Activated T-helper 17 cell treated with anti-CD3 and anti-CD28 coated beads, Interleukin-2, amount 50 U/mL, for 72 hours (primary cell): ENCODE measurements at places on chromosomes 4 and X.
A peak's percentile ranks its signal among the peaks of the same experiment; 100 is the strongest.

GRCh38 chr4:40238008-40238699 lies 41.3 kb downstream of the RHOH start:
- peak; percentile 27 for ATAC-seq
- peak overlapping the region; percentile 83 for H3K27ac ChIP-seq
- H3K4me3 ChIP-seq: peak overlapping the region; percentile 80
- peaks cover 37% of the 10 kb centered on the region for H3K4me1 ChIP-seq
- H3K27me3 ChIP-seq: no peaks in the 10 kb centered on the region

- H3K36me3 ChIP-seq: no peaks in the 10 kb centered on the region
- no peaks in the 10 kb centered on the region for H3K27me3 ChIP-seq
- no peak for ATAC-seq
Observed at GRCh38 chr4:136810626-136811025, 721.7 kb downstream of the PCDH18 start.

- ATAC-seq: no peak
- peaks cover 6% of the 10 kb centered on the region for H3K27me3 ChIP-seq
- no peaks in the 10 kb centered on the region for H3K36me3 ChIP-seq
- no peak overlapping the region for H3K4me3 ChIP-seq
Observed at GRCh38 chr4:52372269-52372668, 286.8 kb downstream of the USP46 start.

DNA sequence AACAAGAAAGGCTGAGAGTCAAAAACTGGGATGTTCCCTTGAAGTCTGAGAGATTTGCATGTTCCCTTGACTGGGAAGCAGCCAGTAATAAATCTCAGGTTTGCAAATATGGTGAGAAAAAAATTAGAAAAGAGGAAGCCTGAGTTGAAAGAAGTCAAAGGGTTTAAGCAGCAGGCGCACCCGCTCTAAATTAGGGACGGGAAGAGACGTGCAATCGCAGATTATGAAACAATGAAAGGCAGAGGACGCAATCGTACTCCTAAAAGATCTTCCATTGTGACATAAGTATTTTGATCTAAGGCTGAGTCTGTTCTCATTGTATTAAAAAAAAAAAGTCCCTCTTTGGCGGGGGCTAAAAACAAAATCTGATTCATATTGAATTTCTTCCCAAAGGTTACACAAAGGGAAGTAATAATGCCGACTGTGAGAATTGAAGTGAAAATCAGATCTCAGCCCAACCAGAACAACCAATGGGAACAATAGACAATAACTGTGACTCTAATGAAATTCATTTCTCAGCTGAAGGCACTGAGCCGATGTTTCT lies 28.2 kb downstream of the SAT1 start:
- H3K27ac ChIP-seq: no peak overlapping the region
- H3K4me1 ChIP-seq: no peaks in the 10 kb centered on the region
- ATAC-seq: no peak
- H3K4me3 ChIP-seq: no peak overlapping the region
- no peaks in the 10 kb centered on the region for H3K27me3 ChIP-seq
- H3K36me3 ChIP-seq: no peaks in the 10 kb centered on the region

DNA sequence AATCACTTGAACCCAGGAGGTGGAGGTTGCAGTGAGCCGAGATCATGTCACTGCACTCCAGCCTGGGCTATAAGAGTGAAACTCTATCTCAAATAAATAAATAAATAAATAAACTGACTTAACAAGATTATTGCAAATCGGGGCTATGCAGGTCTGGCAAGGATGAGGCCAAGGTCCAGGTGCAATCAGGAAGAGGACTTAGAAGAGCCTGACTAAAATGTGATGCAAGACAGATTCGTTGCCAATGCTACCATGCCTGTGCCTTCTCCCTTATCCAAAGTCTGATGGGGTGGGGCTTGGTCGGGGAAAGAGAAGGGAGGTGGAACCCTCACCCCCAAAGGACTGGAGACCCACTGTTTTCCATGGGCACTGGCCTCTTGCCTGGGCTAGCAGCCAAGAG lies 14.7 kb downstream of the ZCCHC13 start:
- no peaks in the 10 kb centered on the region for H3K4me1 ChIP-seq
- no peaks in the 10 kb centered on the region for H3K27me3 ChIP-seq
- no peak overlapping the region for H3K4me3 ChIP-seq
- no peak overlapping the region for H3K27ac ChIP-seq

DNA sequence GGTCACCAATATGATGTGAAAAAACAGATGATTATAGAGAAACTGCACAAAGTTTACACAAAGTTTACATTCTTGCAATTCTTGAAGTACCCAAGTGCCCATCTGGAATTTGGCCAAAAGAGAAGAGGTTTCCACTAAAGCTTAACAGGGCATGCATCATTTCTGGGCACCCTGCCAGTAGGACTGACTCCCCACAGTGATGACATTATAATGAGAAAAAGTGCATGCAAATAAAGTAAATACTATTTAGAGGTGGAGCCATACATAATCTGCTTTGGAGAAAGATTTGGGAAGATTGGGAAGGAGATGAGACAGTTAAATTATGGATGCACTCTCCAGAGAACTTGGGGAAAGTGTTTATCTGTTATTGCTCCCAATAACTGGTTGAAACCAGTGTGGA lies 93.7 kb upstream of the TRPC3 start:
- H3K4me3 ChIP-seq: no peak overlapping the region
- ATAC-seq: no peak
- no peaks in the 10 kb centered on the region for H3K4me1 ChIP-seq
- no peaks in the 10 kb centered on the region for H3K36me3 ChIP-seq
- H3K27me3 ChIP-seq: peaks cover under 1% of the 10 kb centered on the region
- H3K27ac ChIP-seq: no peak overlapping the region

DNA sequence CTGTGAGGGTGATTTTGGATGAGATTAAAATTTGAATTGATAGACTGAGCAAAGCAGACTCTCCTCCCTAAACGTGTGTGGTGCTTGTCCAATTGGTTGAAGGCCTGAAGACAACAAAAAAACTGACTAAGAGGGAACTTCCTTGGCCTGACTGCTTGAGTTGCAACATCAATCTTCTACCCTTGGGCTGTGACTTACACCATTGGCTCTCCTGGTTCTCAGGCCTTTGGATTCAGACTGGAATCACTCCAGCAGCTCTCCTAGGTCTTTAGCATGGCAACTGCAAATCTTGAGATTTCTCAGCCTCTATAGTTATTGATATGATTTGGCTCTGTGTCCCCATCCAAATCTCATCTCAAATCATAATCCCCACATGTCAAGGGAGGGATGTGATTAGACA lies 49.7 kb upstream of the IGFBP7 start:
- H3K27ac ChIP-seq: no peak overlapping the region
- no peaks in the 10 kb centered on the region for H3K36me3 ChIP-seq
- no peak overlapping the region for H3K4me3 ChIP-seq

DNA sequence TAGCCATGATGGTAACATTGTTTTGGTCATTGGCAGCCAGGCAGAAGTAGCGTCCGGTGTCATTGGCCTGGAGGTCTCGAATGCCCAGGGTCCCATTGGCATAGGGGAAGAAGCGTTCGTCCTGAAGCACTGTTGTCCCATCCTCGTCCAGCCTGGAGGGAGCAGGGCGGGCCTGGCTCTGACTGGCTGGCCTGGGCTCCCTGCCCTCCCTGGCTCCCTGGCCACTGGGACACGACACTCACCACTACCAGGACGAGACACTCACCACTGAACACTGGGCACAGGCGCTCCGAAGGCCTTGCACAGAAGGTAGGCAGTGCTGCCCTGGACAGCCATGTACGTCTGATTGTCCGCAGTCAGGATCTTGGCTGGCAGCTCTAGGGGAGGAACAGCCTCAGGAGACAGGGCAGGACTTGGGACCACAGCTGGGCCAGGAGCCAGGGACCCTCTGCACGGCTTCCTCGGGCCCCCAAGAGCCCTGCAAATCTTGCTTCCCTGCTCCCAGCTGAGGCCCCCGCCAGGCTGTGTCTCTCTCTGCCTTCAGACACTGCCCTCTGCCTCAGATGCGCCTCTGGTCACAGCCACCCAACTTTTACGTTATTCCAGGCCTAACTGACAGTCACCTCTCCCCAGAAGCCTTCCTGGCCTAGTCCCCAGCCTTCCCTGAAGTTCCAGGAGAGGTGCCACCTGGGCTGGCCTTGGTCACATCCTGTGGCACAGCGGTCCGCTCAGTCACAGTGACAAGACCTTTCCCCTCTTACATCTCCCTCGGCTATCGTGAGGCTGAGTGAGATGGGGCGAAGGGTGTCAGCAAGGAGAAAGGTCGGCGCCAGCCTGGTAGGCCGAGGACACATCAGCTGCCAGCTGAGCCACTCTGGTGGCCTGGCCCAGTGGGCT lies 17.1 kb downstream of the L1CAM start:
- no peaks in the 10 kb centered on the region for H3K36me3 ChIP-seq
- H3K27ac ChIP-seq: no peak overlapping the region
- H3K27me3 ChIP-seq: no peaks in the 10 kb centered on the region
- ATAC-seq: no peak
- H3K4me1 ChIP-seq: no peaks in the 10 kb centered on the region
- H3K4me3 ChIP-seq: no peak overlapping the region

GRCh38 chr4:12993923-12994322 lies 490.2 kb downstream of the RAB28 start:
- H3K27me3 ChIP-seq: no peaks in the 10 kb centered on the region
- no peaks in the 10 kb centered on the region for H3K36me3 ChIP-seq
- ATAC-seq: no peak
- H3K4me3 ChIP-seq: no peak overlapping the region
- no peak overlapping the region for H3K27ac ChIP-seq

DNA sequence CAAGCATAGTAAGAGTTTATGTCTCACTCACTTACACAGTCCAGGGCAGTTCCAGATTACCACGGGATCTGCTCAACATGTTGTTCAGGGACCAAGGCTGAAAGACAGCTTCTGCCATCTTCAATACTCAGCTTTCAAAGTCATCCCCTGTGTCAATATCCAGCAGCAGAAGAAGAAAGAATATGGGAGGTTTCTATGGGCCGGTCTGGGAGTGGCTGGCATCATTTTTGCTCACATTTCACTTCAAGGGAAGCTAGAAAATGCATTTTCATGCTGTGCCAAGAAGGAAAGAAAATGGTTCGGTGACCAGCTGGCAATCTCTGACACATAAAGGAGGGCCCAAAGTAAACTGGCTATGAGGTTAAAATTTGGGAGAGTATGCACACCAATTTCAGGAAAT lies 211.5 kb upstream of the KLF3 start:
- peaks cover 8% of the 10 kb centered on the region for H3K27me3 ChIP-seq
- no peak for ATAC-seq
- no peak overlapping the region for H3K4me3 ChIP-seq
- no peak overlapping the region for H3K27ac ChIP-seq
- H3K36me3 ChIP-seq: no peaks in the 10 kb centered on the region
- peaks cover 36% of the 10 kb centered on the region for H3K4me1 ChIP-seq

- no peak overlapping the region for H3K4me3 ChIP-seq
- no peaks in the 10 kb centered on the region for H3K27me3 ChIP-seq
- ATAC-seq: no peak
- H3K4me1 ChIP-seq: no peaks in the 10 kb centered on the region
Observed at GRCh38 chr4:10605746-10606482, 78.7 kb downstream of the CLNK start.

GRCh38 chr4:24453951-24454350 lies 130.4 kb downstream of the DHX15 start:
- no peak for ATAC-seq
- no peaks in the 10 kb centered on the region for H3K4me1 ChIP-seq
- H3K36me3 ChIP-seq: no peaks in the 10 kb centered on the region
- peaks cover 29% of the 10 kb centered on the region for H3K27me3 ChIP-seq
- no peak overlapping the region for H3K27ac ChIP-seq
